Activated CD4-positive, CD25-positive, alpha-beta regulatory T cell treated with anti-CD3 and anti-CD28 coated beads, Interleukin-2, amount 50 U/mL, for 72 hours (primary cell): ENCODE measurements at places on chromosomes 12 and 14.

GRCh38 chr12:115864396-115864795 lies 413.1 kb downstream of the MED13L start:
- no peak for DNase-seq

GRCh38 chr14:54672688-54673087 lies 105.8 kb downstream of the SAMD4A start:
- DNase-seq = no peak

GRCh38 chr12:128075332-128075731 lies 191.6 kb upstream of the TMEM132C start:
- no peak for DNase-seq

GRCh38 chr12:44672042-44672441 lies 204.1 kb downstream of the NELL2 start:
- DNase-seq = no peak

GRCh38 chr12:90827567-90827966 lies 127.4 kb downstream of the CCER1 start:
- DNase-seq = no peak

- no peak for DNase-seq
These were observed 473.1 kb downstream of the EGLN3 start for GRCh38 chr14:33477797-33478196.

GRCh38 chr14:101833045-101833444 lies 71.5 kb downstream of the PPP2R5C start:
- DNase-seq = no peak
